NCI-H1417 treated with DMSO at 0.1 percent for 48 hours (cell line): ENCODE measurements at places on chromosomes 4 and X.

DNA sequence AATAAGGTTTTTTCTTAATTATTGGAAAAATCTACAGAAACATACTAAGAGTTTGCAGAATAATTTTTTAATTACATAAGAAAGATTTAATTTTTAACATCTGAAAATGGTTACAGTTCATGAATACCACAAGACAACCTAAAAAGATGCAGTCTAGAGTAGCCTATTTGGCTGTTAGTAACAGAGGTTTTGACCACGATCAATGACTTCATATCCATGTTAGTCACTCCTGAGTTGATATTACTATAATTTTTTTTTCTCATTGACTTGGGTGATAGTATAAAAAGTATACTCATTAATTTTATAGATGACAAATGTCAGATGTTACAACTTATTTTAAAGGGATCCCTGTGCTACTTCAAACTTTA, 272.5 kb downstream of the DCTD start:
- DNase-seq = no peak

DNA sequence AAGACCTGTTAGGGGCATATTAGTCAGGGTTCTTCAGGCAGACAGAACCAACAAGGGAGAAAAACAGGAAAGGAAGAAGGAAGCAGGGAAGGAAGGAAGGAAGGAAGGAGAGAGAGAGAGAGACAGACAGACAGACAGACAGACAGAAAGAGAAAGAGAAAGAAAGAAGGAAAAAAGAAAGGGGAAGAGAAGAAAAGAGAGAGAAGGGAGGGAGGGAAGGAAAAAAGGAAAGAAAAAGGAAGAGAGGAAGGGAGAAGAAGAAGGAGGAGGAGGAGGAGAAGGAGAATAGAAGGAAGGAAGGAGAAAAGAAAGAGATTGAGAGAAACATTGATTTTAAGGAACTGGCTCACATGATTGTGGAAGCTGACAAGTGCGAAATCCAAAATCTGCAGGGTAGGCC, 89.0 kb downstream of the DHX15 start:
- DNase-seq = no peak

GRCh38 chr4:5683566-5683965, 24.8 kb downstream of the EVC2 start:
- no peak for DNase-seq

DNA sequence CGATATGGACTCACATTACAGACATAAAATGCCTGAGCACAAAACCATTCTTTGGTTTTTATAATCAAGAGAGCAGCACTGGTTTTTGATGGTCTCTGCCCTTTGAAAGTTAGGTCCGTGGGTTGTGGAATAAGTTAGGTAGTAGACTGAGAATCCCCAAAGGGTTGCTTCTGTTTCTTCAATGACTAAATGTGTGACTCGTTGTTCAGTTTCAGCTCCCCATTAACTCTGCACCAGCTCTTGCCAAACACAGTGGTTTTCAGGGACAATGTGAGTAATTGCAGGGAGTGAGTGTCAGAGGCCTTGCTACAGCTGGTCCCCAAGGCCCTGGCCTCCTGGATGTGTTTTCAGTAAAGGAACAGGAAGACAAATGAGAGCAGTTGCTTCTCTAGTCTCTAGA, 24.8 kb downstream of the SMIM20 start:
- no peak for DNase-seq

- no peak for DNase-seq
Measured at GRCh38 chr4:7710576-7711306, 228.9 kb downstream of the AFAP1 start.

DNA sequence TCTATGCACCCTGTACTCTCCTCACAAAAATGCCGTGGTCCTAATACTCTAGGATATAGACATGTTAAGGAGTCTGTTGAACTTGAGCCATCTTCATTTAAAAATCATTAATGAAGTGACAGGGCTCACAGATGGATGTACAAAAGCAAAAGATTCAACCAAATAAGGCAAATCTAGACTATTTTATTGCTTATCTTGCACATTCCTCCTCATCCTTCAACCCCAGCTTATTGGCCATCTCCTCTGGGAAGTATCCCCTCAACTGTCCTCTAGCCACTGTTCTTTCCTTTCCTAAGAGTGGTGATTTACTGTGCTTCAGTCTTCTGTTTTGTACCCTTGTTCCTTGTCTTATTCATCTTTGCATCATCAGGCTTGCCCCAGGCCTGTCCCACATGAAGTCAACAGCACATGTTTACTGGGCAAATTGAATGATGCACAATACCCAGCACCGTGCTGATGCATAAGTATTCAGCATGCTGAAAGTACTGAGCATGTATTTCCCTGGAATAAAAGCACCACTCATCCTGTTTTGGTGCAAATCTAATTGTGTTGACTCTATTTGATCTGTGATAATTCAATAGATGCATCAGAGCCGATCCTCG, 287.3 kb upstream of the CLNK start:
- no peak for DNase-seq

GRCh38 chrX:112164420-112164819, 81.8 kb upstream of the TRPC5 start:
- DNase-seq = no peak

- no peak for DNase-seq
Measured at GRCh38 chr4:127782025-127782274, 172 bp upstream of the HSPA4L start.

DNA sequence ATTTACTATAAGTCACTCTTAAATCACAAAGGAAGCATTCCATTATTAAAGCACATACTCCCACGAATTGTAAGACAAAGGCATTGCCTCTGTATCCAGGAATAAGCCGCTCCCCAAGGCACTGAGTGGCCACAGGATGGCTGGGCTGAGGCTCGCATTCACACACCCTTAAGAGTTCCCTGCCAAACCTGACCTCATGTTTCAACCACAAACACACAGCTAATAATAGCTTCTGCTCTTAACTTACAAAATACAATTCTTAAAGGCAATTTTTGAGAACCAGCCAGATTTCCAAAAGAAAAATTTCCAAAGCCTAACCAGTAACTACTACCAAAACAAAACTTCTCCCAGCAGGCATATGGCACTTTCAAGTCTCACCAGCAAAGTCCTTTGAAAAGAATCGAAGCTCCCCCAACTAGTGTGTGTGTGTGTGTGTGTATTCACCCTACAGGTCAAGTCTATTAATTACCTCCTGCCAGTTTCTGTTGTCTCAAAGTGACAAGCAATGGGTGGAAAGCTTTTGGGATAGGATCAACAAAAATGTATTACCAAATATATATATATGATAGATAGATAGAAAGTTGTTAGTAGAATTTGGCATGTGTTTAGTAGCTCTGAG, 36.0 kb downstream of the ARHGAP6 start:
- no peak for DNase-seq

DNA sequence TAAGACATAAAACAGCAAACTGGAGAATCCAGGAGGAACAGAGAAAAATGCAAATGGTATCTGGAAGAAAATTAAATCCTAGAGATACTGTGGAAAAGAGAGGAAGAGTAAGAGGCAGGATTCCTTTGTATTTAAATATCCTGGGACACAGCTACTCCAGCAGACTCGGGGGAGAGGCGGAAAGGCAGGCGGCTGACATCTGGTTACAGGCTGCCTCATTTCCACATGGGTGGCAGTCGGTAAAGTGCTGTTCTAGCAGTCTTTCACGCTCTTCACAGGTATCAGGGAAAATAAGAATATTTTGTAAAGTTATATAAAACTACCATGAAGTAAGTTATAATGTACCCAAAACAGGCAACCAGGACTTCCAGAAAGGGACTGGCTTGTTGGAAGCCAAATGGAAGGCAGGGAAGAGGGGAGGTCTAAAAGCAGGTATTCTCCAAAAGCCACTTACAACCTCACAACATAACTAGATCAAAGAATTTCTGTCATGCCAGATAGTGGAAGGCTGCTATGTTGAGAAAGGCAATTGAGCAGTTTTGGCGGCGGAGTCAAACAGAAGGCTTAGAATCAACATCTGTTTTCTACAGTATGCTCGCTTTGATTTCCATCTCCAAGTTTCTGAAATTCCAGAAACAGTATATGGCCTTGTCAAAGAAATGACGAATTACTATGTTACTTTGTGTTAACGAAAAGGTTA, 1.3 kb upstream of the TIGD2 start:
- DNase-seq = no peak

DNA sequence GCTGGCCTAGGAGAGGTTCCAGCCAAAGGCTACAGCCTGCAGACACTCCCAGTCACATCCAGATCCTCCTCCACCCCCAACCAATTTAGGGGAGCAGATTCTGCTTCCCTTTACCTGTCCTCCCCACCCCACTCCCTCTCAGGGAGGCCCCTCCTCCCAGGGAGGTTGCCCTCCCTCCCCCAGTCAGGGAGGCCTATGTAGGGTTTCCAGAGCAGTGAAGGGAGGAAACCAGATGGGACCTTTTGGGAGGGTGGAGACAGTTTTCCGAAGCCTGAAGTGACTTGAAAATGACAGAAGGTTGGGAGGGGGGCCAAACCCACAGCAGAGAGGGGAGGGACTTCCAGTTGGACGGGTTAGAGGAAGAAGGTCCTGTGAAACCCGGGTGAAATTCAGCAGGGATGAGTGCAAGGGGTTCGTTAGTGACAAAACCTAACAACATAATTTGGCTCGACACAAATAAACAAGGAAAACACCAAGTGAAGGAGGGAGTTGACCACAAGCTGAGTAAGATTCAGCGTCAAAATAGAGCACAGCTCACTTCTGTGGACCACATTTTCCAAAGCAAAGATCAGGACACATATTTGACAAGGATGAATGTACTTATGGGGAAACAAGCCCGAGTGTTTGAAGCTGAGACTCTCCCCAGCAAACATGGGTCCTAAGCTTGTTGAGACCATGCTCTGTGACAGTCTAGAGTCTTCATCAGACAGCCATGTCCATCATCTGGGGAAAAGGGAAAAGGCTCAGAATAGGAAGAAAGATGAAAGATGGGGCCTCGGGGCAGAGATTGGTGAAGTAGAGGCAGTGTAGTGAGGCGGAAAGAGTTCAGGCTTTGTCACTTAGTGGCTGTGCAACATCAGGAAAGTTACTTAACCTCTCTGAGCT, 46.4 kb downstream of the PRPS1 start:
- DNase-seq = no peak

GRCh38 chr4:42280327-42281095, 116.8 kb upstream of the SHISA3 start:
- DNase-seq = no peak

DNA sequence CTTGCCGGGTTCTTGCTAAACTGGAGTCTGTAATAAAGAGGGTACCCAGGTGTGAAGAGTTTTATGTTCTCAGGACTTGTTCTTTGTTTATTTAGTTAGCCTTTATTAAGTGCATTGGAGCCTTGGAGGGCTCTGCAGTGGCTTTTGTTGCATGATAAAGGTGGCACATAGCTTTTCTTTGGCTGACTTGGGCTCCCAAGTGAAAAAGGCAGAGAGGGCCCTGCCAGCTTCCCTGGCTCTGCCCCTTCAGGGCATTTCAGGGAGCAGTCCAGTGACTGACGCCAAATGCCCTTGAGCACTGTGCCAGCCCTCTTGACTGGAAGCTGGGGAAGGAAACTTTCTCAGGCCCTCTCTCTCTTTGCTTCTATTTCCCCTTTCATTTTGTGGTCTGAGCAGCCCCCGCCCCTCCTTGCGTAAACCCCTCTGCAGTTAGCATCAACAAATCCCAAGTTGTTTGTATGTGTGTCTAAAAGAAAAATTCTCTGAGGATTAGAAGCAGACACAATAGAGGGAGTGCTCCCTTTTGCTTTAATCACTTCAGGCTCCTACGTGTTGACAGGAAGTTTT, 152.2 kb downstream of the NHS start:
- DNase-seq = no peak

DNA sequence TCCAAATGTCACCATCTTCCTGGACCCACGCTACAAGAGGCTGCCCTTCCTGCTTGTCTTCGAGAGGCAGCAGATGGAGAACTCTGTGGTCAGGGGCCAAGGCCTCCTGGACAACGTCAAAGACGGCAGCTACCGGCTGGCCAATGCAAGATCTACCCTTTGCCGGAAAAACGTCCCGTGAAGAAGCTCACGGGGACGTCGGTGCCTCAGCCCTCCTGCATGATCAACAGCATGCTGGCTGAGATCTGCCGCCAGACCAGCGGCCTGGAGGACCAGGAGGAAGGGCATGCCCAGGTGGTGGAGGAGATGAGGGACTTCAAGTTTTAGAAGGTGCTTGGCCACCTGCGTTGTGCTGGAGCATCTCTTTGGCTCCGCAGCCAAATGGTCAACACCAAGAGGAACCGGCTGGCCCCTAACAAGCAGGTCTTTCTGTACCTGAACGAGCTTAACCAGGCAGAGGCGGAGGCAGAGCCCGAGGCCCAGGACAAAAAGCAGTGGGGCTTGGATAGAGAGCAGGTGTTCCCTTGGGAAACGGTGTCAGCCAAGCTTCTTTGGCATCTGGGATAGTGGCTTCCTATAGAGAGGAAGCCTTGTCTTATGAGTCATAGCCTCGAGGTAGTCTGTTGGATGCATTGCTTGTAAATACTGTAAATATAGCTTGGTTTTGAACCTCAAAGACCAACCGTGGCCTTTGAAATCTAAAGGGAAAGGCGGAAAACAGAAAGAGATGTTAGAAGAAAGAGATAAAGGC, 94.8 kb upstream of the ELOVL6 start:
- DNase-seq = no peak

- DNase-seq = no peak
Measured at GRCh38 chrX:78513971-78514738, 145.0 kb downstream of the RTL3 start.

DNA sequence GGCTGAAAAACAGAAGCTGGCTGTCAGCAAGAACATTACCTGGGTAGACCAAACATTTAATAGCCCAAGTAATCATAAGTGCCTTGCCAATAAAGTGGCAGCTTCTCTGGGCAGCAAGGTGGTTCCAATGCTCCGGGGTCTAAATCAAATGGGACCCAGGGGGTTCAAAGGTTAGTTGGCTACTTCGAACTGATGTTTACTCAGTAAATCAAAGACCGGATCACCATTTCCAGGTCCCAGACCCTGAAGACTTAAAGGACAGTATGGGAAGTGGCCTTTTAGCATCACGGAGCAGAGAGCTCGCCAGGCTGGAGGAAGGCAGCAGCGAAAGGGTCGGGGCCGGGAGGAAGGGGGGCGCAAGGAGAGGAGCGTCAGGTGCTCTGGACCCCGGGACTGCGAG, 1.0 kb downstream of the SH3KBP1 start:
- DNase-seq = no peak
